C1 segment of cervical spinal cord (tissue), 14 donors: ENCODE measurements at places on chromosomes 2 and 18.

DNA sequence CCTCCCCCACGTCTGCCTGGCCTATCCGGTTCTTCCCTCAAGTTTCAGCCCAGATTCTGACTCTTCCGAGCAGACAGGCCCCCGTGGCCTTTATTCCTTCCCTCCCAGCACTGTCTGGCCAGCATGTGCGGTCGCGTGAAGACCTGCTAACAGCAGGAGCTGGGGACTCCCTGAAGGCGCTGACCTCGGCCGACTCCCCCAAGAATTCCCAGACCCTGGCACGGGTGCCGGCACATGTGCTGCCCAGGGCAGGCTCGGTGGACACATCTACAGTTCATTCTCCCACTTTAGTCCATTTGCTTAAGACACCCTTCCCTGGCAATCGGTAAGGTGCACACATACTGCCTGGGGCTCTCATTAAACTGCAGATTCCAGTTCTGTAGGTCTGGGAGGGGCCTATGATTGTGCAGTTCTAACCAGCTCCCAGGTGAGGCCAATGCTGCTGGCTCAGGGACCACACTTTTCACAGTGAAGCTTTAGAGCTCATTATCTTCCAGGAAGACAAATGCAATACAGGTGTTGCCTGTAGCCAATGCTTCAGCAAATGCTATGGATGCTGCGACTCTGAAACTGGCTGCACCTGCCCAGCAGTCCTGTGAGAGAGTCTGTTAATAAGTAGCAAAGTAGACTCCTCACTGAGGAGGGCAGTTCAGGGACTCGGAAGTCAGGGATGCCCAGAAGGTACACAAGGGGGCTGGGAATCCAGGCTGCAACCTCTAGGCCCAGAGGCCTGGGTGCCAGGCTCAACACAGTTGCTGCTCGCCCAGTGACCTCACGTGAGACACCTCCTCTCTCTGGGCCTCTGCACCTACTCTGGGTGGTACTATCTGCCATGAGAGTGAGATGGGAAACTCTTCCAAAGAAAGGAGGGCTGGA lies 45.4 kb upstream of the TAF1B start:
- no peak for DNase-seq

DNA sequence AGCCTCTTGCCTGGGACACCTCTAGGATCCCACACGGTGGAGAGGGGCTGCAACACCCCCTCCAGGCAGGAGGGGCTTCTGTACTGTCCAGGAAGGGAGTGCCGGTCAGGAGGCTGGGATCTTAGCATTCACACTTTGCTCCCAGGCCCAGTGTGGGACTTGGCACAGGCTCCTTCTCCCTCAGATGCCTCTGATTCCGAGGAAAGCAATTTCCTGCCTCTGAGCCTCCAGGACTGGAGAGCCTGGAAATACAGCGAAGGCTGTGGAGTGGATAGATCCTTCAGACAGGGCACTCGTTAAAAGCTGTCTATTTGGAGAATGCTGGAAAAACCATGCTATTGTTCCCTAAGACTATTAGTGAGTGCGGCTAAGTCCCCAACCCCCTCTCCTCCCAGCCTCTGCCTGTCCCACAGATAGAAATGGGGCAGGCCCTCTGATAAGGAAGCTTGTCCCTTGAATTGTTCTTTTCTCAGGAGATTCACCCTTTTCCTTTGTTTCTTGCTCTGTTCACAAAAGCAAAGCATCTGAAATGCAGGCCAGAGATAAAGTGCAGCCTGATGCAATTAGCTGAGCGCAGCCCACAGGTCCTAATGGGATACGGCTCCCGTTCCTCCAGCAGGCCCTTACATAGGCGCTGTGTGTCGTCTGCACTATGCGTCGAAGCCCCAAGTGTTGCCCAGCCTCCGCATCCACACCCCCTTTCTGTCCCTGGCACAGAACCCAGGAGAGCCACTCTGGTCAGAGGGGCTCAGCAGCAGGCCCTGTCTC lies 252.2 kb downstream of the KLHL29 start:
- DNase-seq = no peak

- DNase-seq = peak; percentile 58
Measured at GRCh38 chr2:24491542-24492420, 727 bp downstream of the NCOA1 start.

DNA sequence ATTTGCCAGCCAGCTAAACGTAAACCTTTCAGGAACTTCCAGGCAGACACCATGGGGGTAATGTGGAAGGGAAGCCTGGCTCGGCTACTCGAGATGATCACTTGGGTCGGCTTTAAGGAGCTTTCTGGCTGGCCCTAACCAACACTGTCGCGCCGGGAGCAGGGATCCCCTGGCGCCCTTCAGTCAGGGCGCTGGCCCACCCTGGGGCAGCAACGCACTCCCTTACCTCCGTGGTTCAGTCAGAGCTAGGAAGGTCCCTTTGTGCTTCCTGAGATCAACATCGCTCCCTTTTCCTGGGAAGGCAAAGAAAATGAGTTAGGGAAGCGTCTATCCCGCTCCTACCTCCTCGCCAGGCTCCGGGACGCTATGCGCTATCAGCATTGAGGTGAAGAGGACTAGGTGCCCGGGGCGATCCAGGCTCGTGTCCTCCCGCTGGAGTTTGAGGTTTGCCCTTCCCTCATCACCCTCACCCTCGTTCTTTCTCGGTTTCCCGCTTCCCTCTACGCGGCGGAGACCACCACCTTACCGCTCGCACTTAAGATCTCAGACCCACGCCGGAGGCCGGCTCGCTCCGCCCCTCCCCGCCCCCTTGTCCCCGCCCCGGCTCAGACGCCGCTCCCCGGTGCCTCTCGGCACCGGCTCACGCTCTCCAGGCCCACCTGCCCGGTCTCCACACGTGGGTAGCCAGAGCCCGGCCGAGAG lies 449 bp upstream of the ATRAID start:
- no peak for DNase-seq

DNA sequence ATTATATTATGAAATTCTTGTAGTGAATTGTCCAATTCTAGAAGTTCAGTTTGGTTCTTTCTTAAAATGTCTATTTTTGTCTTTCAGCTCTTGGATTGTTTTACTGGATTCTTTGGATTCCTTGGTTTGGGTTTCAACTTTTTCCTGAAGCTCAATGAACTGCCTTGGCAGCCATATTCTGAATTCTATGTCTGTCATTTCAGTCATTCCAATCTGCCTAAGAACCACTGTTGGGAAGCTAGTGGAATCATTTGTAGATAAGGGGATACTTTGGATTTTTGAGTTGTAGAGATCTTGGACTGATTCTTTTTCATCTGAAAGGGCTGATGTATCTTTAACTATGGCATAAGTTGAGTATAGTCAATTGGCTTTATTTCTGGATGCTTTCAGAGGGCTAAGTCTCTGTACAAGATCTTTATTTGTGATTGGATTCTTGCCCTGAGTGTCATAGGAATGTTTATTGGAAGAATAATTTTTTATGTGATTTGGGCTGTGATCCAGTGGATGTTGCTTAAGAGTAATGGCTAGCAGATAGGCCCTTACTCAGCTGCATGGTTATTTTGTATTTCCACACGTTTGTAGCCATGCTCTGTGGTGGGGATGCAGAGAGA lies 42.3 kb downstream of the SERPINB7 start:
- DNase-seq = no peak

GRCh38 chr2:73852020-73852419 lies 23.3 kb downstream of the STAMBP start:
- DNase-seq = no peak

- DNase-seq = no peak
Measured at GRCh38 chr2:228839421-228839876, 431.6 kb downstream of the PID1 start.

GRCh38 chr2:214837466-214837865 lies 28.0 kb upstream of the BARD1 start:
- no peak for DNase-seq

DNA sequence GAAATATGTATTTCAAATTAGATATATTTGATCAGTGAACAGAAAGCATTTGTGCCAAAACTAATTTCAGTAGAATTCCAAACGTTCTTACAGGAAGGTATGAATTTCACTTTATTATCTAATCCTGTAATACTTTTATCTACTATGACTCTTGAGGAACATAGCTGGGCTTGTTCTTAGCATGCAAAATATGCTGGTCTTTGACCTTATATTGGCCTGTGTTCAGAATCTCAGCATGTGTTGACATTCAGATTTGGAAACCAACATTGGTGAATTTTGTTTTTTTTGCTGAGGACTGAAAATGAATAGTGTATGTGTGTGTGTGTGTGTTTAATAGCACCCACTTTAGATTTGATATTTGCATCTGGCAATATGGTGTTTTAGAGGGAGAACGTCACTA lies 112.2 kb downstream of the MEIS1 start:
- no peak for DNase-seq

DNA sequence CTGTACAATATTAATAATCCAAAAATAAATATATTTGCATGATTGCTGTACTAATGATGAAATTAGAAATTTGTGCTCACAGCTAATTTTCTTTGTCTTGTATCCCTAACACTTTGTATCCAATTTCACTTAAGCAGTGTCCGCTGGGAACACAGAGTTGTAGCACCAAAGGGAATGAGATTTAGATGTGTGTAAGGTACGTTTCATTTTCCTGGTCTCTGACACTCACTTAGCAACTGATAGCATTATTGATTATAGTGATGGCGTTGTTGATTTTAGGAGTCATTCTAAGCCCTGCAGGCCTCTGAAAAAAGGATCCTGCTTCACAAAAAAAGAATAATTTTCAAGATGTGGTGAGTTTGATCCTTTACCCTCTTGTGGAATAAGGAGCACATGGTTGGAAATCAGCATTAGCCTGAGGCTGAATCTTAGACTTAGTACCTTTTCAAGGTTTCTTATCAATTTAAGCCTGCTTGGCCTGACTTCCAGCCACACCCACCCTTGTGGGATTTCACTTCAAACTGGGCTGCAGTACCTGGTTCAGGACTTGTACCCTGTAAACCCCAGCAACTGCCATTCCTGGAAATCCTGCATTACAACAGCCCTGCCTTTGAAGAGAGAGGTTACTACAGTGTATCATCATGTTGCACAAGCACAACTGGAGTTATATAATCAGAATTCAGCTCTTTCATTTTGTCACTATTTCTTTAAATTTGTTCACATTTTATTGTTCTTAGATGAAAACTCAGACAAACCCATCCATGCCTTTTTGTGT lies 116.2 kb downstream of the RND3 start:
- DNase-seq = no peak

GRCh38 chr2:20021405-20022009 lies 9.0 kb upstream of the MATN3 start:
- DNase-seq = no peak

GRCh38 chr2:173872714-173873113 lies 92.5 kb downstream of the SP3 start:
- no peak for DNase-seq

- no peak for DNase-seq
Measured at GRCh38 chr2:134722728-134723127, 3.9 kb upstream of the TMEM163 start.

DNA sequence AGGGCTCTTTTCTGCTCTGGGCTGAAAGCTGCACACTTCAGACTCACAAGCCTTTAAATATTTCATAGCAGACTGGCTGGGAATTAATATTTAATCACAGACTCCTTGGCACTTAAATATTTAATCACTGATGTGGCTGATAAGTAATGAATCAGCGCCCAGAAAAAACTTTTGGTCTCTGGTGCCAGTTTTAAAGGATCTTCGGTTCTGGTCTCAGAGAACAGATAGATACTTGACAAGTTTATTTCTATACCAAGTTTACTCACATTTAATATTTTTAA lies 201.2 kb downstream of the MYCN start:
- no peak for DNase-seq

DNA sequence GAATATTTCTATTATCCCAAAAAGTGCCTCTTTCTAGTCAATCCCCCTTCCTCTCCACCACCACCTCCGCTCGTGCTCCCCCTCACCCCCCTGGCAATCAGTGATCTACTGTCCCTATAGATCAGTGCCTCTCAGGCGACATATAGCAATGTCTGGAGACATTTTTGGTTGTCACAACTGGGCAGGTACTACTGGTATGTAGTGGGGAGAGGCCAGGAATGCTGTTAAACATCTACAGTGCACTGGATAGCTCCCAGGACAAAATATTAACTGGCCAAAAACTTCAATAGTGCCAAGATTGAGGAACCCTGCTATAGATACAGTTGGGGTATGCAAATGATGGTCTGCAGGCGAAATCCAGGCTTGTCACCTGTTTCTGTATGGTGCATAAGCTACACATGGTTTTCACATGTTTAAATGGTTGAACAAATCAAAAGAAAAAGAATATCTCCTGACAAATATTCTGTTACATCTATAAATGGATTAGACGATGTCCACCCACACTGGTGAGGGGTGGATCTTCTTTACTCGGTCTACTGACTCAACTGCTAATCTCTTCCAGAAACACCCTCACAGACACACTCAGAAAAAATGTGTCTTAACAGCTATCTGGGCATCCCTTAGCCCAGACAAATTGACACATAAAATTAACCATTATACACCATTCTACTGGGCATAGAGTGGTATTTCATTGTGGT lies 25.5 kb downstream of the DPYSL5 start:
- no peak for DNase-seq

DNA sequence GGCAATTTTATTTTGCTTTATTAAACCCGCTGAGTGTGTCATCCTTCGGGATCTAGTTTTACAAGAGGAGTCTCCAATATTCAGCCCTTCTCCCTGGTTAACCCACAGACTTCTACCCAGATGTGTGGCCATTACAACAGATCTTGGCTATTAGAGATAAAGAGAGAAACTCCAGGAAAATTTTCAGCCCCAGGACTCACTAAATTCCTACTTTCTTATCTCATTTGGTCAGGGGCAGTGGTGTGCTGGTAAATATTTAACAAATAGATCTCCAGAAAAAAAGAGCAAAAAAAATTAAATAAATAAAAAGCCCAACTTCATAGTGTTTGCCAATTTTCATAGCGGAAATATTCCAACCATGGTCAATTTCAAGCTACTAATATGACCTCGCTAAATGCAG lies 168.4 kb downstream of the RND3 start:
- DNase-seq = no peak

GRCh38 chr2:134261398-134262131 lies 7.7 kb downstream of the MGAT5 start:
- no peak for DNase-seq

- DNase-seq = no peak
Measured at GRCh38 chr2:62363166-62363565, 142.8 kb downstream of the TMEM17 start.

DNA sequence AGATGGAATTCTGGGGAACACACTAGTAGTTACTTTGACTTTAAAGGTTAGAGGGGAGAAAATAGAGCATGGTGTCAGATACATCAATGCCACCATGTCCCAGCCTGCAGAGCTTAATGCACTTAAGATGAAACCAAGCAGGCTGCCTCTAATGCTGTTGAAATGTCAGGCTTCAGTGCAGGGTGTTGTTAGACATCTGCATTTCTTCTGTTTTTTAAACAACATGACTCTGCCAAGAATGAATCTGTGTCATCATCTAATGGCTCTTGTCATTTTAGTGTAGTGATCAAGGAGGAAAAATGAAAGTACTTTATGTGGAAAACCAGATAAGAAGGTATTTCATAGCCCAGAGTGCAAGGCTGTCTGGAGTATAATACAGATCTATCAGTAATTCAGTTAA lies 29.9 kb downstream of the LYPD1 start:
- no peak for DNase-seq
